AG04450 (cell line): ENCODE measurements at places on chromosomes 7 and 10. TPM values are rescaled to one million over a fixed set of nuclear protein-coding genes. Genes with fewer than 3 reads are reported as not detected.

Gene PLPP4
- polyA plus RNA-seq = 0.10 TPM in 1 of 2 replicates, not detected in the other

GRCh38 chr7:28900311-28900710 is 57.8 kb downstream of the TRIL start:
- no peak for DNase-seq

DNA sequence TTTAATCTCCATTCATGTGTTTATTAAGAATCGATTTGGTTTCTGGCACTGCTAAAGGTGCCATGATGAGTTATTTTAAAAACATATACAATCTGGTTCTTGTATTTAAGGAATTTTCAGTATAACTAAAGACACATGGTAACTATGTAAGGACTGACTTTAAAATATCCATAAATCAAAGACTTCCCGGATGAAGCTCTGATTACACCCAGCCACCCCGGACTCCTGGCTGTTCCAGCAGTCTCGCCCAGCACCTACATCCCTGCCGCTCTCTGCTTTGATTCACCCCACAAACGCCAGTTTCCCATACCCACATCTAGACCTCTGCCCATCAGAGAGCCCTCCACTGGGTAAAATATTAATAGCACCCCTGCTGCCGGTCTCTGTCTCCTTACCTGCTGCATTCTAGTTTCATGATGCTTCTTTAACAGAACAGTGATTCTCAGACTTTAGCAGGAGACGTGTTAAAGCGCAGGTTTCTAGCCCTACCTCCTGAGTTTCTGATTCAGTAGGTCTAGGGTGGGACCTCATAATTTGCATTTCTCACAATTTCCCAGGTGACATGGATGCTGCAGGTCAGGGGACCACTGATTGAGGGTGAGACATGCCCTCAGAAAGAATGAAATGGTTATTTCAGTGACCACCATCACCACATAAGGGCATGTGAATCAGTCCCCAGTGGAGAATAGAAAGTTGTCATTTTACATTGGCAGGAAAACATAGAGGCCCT is 185.7 kb downstream of the KIAA1217 start:
- DNase-seq = no peak

DNA sequence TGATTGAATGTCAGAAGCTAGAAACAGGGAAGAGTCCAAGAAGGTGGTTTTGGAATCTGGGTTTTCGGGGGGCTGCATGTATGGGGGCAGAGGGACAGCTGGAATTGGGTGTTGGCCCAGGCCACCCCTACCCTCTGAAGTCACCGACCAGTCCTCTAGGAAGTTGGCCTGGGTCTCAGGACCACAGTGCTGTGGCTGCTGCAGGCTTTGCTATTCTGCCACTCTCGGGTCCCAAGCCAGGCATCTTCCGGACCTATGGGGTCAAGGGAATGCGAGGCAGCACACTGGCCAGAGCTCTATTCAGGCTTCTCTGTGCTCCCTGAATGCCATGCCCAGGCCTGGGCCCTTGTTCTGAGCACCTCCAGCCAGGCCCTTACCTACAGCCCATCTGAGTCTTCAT is 13.2 kb downstream of the FGF8 start:
- no peak for DNase-seq

- DNase-seq = no peak
These were observed 350.2 kb upstream of the SHH start for GRCh38 chr7:156162451-156162850.

Gene EGFR
- 59.0 and 62.6 TPM in 2 replicates for polyA plus RNA-seq

GRCh38 chr7:32680259-32681173 is 185.2 kb downstream of the AVL9 start:
- no peak for DNase-seq

GRCh38 chr7:91776171-91776570 is 104.3 kb downstream of the MTERF1 start:
- DNase-seq = no peak

DNA sequence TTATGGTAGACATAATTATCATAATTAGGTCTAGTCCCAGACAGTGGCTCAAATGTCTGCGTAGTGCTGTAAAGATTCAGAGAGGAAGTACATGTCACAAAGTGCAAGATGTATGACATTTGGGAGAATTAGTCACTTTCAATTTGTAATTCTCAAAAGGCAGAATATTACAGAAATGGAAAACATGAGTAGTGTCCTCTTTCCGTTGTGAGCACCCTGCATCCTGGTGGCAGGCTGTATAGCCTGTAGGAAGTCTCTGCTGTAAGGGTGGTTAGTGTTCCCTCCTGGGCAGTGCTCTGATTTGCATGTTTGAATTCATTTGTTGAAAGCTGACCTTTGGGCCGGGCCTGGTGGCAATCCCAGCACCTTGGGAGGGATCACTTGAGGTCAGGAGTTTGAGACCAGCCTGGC is 17.0 kb downstream of the CDK14 start:
- DNase-seq = no peak

- DNase-seq = no peak
These were observed 38.4 kb upstream of the NPFFR1 start for GRCh38 chr10:70321897-70322890.

Gene C10orf62
- polyA plus RNA-seq = not detected in 2 replicates

Gene DYNC1I1
- polyA plus RNA-seq = 0.02 and 0.06 TPM in 2 replicates

Gene ZC3HAV1L
- polyA plus RNA-seq = 9.9 and 10.0 TPM in 2 replicates

Gene AGMO
- polyA plus RNA-seq = 0.10 TPM in 1 of 2 replicates, not detected in the other

Gene FBXO24
- 0.29 and 0.33 TPM in 2 replicates for polyA plus RNA-seq

DNA sequence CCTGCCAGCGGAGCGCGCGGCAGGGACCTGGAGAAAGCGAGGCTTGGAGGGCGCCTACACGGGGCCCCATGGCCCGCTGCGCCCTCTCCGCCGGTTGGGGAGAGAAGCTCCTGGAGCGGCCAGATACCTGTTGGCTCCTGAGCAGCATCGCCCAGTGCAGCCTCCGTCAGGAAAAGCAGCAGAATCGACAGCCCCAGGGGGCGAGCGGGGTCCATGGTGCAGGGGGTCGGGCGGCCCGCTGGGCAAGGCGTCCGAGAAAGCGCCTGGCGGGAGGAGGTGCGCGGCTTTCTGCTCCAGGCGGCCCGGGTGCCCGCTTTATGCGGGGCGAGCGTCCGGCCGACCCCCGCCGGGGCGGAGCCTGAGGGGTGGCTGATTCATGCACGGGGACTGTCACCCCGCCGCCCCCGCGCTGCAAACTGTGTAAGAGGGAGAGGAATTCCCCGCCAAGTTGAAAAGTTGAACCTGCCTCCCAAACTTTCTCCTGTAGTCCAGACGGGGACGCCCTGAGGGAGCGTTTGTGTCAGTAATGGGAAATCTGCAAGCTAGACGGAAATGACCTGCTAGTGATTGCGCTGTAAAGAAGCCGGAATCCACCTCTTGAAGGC is at the start of gene TFPI2:
Gene TFPI2 (minus strand): TSS at position 290 of the 605 bp plus-strand sequence. CDS start 75 bp downstream, at position 215.
- no peak for DNase-seq

DNA sequence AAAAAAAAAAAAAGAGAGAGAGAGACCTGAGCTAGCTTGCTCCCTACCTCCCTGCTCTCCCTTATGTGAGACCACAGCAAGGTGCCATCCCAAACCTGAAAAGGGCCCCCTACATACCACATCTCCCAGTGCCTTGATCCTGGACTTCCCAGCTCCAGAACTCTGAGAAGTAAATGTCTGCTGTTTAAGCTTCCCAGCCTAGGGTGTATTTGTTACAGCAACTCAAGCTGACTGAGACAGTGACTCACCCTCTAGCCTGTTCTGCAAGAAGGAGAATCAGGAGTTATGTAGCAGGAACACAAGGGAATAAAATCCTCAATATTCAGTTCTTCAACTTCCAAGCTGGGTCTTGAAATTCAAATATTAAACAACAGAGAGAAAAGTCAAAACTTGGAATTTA is 52.1 kb upstream of the TMEM72 start:
- no peak for DNase-seq

DNA sequence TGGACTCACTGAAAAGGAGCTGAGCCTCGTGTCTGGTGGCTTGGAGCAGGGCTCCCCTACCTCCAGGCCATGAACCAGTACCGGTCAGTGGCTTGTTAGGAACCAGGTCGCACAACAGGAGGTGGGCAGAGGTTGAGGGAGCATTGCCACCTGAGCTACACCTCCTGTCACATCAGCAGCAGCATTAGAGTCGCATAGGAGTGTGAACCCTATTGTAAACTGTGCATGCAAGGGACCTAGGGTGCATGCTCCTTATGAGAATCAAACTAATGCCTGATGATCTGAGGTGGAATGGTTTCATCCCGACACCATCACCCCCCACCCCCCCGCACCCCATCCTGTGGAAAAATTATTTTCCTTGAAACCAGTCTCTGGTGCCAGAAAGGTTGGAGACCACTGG is 50.4 kb downstream of the TSPAN15 start:
- DNase-seq = no peak

DNA sequence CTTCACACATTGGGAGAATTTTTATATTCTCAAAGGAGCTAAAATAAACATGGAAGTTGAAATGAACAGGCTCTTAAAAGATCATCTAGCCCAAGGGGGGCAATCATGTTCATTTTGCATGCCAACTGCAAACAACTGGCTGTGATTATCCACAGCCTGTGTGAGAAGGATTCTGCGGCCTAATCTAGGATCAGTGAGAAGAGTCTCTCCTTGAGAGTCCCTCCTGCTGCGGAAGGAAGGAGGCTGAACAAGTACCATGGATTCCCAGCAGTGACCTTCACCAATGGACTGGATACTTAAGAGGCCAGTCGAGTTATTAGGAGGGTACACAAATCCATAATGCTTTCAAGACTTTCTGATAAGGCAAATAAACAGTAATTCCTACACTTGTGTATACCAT is 76.7 kb downstream of the IGF2BP3 start:
- no peak for DNase-seq

DNA sequence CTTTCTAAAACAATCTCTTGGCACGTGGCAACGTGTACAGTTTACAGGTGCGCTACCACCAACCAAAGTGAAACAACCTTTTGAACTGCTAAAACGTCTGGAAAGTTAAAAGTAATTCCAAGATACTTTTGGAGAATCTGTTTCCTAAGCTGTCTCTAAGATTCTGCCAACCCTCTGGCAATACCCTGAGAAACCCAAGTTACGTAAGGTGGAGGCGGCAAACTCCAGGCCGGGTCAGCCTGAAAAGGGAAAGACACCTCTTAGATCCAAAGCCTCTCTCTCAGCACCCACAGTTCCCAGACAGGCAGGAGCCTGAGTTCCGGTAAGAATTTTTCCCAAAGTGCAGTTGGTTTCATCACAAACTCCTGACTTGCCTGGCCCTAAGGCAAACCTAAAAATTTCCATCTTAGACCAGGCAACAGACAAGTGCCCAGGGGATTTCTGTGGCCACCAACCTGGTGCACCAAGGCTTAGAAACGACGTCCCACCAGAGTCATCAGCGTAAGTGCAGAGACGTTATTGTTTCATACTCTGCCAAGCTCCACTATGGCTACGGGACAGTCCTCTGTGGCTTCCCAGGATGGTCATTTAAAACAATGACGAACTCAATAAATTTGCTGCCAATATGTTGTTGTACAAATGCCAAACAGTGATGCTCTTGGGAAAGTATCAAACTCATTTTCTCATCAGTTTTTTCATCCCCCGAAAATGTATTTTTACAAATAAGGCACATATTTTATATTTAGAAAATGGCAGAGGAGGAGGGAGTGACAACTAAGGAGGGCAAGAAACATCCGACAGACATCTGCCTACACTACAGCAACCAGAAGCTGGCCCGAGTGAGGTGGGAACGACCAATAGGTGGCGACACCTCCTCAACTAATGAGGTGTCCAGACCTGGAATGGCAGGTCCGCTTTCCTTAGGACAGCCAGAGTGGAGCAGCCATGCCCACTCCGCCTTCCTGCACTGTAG is 205.8 kb upstream of the FRMD4A start:
- no peak for DNase-seq

Gene TMEM176B
- polyA plus RNA-seq = 2.4 and 3.1 TPM in 2 replicates

Gene BCL7B
- polyA plus RNA-seq = 41.9 and 47.7 TPM in 2 replicates

DNA sequence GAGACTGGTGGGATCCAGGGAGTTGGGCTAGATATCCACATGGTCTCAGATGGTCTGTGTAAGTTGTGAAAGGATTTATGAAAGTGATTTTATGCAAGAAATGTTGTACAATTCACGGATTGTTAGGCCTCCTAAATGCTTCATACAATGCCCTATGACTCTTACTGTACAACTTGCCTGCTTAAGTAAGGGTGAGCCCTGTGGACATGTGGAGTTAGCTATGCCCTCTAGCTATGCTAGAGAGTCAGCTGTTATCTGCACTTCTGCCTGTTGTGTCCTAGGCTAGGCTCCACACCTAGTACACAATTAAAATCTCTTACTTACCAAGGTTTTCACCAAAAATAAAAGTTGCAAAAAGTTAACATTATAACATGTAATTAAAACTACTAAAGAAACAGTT is 1.7 kb upstream of the CFAP43 start:
- DNase-seq = no peak
